ENCODE measurements at places on chromosomes 7 and 10. TPM values are rescaled to one million over a fixed set of nuclear protein-coding genes. Genes with fewer than 3 reads are reported as not detected.

DNA sequence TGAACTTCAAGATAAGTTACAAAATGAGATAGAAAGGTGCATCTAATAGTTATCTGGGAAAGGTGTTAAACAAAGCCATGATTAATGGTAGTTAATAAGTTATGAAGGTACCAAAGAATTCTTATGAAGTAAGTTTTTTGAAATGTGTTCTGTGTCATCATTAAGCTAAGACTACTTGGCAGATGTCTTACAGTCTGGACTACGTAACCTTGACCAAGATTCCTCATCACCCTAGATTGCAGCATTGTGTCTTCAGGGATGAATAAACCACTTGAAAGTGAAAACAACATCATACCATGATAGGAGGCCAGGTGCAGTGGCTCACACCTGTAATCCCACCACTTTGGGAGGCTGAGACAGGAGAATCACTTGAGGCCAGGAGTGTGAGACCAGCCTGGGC is 48.2 kb downstream of the GOT1 start:
- DNase-seq, result no peak

DNA sequence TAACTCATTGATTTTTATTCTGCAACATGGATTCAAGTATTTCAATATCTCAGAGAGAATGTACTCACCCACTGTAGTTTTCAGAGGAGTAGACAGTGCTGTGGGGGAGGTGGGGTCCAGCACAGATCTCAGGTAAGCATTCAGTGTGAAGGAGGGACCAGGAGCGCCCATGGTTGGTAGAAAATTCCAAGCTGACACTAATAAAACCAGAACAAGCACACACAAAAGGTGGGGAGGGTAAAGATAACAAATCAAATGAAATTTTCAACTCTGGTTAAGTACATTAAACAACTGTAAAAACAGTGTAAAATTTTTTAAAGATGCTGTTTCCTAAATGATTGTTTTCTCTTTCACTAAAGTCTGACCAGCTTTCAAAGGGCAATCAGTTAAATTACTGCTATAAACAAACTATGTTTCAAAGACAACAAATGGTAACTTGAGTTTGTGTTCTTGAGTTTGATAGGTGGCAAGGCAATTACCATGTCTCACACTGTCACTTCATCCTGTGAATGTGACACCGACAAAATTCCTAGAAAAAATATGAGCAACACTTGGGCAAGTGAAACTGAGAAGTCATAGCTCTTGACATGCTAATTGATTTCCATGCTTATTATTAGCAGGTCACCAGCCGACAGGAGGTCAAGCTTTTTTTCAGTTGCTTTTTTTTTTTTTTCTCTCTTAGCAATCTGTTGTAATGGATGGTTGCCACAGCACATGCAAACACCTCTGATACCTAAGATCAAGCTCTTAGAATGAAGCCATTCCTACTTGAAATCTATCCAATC is 205.8 kb upstream of the SLC26A5 start:
- no peak for DNase-seq

DNA sequence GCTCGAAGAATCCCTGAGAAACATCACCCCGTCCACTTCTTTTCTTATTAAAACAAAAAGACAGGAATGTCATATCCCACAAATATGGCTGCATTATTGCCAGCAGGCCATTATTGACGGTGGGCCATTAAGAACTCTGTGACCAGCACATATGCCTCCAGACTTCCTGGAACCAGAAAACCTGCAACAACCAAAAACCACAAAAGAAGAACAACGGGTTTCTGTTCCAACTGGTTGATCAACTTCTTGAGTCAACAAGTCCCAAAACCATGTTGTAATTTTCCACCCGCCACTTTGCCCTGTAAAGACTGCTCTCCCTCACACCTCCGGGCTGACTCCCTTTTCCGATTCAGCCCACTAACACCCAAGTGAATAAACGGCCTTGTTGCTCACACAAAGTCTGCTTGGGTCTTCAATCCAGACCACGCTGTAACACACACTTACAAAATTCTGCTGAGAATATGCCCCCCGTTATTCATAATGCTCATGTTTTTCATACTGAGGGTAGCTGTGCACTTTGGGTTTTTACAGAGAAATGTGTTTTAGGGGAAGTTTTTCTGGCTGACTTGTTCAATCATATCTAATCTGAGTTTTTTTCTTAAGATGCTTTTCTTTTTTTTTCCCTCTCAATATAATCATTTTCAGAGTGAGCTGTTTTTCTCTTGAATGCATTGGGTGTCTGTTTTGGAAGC is 20.7 kb downstream of the ZNF107 start:
- DNase-seq, result no peak

DNA sequence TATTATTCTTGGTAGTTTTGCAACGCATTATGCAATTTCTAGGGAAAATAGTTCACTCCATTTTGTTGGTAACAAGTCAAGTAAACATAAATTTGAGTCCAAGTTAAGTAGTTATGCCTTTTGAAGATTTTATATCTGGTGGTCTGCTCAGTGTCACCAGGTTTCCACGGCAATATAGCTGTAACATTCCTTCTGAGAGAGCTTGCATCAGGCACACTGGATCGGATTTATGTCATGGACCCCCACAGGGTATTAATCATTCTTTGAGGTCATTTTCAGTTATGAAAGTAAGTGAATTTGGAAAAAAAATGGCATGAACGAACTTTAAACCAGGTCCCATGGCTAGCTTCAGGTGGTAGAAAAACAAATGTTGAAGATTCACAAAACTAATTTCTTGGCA is 136.3 kb downstream of the POLR1F start:
- no peak for DNase-seq

DNA sequence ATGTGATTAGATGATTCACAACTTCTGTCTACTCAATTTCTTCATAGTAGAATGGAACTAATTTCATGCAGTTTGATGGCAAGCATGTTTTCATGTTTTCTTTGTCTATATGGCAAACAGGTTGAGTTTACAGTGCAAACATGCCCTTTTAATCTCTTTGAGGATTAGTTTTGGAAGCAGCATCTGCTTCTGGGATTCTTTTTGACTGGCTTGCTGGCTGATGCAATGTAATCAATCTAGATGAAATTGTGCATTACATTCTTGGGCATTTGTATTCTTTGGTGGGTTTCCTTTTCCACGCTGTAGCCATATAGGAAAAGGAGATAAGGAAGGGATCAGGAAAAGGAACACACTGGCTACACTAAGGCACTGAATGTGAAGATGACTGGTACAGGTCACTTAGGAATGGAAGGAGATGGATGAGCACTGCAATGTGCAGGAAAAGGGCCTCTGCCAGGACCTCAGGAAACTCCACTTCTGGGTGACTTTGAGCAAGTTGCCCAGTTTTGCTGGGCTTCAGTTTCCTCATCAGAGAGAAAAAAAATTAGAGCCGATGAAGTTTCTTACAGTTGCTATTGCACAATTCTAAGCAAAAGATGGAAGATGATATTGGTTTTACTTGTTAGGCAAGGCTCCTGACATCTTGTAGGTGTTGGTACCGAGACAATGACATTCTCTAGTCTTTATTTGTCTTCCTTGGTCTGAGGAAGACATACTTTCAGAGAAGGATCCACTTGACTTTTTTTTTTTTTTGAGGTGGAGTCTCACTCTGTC is 269.1 kb downstream of the SUGCT start:
- DNase-seq, result no peak

- no peak for DNase-seq
These were observed 237.0 kb downstream of the WDR37 start for GRCh38 chr10:1293157-1293556.

DNA sequence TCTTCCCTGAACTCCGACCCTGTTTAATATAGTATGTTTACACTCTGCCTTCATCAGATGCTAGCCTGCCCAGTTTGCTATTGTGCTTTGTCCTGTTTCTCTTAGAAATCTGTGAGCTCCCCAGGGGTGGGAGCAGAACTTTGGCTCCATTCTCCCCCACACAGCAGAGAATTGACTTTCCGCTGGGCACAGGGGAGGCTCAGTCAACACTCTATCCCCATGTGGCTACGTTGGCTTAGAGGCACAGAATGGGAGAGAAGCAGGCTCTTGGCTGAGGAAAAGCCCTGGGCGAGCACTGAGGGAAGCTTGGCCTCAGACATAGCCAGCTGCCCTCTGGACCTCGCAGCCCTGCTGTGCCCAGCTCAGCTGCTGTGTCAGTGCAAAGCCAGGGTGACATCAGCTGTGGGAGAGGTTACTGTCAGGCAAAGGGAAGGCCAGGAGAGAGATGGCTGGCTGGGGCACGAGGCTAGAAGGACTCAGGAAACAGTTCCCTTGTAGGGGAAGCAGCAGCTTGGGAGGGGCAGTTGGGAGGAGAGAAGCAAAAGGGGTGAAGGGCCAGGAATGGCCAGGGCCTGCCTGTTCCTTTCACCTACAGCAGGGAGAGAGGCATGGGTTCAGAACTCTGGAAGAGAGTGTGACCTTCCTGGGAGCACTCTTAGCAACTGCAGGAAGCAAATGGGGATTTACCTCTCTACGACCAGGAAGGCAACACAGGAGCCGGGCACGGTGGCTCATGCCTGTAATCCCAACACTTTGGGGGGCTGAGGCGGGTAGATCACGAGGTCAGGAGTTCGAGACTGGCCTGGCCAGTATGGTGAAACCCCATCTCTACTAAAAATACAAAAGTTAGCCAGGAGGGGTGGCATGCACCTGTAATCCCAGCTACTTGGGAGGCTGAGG is 5.8 kb upstream of the SCD start:
- DNase-seq, result no peak

DNA sequence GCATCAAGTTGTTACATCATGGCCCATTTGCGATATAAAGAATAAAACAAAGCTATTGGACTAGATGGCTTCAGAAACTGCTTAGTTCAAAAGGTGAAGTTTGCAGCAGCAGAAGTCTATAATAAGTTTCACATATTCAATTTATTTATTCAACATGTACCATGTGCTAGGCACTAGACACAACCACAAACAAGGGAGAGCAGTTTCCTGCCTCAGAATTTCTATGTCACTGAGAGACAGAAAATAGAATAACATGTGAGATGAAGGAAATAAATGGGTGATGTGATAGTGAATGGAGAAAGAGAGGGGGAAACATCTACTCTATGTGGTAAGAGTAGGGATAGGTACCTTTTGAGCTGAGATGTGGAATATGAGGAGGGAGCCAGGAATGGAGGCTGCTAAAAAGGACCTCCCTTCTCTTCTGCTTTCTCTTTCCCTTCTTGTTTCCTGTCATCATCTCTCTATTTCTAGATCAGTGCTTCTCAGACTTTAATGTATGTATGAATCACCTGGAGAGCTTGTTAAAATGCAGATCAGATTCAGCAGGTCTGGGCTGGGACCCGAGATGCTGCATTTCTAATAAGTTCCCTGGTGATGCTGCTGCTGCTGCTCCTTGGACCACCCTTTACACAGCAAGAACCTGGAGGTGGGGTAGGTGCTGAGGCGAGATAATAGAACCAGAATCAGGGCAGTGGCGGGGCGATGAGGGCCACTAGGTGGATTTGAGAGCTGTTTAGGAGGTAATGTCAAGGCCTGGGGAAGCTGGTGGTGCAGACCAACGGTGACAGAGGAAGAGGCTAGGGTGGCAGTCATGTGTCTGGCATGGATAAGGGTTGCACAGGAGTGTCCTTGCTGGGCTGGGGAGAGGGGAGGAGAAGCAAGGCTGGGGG is 13.7 kb upstream of the INMT start:
- DNase-seq, result no peak

GRCh38 chr7:65390588-65390987 is 16.9 kb downstream of the ZNF92 start:
- no peak for DNase-seq

GRCh38 chr7:116857052-116857451 is 5.3 kb upstream of the CAPZA2 start:
- DNase-seq, result no peak

DNA sequence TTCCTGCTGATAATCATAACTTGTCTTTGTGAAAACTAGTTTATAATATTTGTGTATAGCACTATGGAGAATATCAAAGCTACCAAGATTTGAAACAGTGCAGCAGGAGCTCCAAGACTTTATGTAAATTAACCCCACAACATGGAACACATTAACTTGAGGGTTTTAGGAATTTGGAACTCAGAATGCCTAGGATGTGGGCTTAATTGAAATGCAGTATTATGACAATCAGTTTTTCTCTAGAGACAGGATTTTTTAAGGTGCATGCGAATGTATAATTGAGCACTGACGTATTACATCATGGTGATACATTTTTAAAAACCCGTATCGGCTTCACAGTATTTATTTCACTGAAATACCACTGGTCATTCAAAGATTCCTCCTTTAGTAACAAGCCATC is 313.1 kb upstream of the DGKB start:
- no peak for DNase-seq

DNA sequence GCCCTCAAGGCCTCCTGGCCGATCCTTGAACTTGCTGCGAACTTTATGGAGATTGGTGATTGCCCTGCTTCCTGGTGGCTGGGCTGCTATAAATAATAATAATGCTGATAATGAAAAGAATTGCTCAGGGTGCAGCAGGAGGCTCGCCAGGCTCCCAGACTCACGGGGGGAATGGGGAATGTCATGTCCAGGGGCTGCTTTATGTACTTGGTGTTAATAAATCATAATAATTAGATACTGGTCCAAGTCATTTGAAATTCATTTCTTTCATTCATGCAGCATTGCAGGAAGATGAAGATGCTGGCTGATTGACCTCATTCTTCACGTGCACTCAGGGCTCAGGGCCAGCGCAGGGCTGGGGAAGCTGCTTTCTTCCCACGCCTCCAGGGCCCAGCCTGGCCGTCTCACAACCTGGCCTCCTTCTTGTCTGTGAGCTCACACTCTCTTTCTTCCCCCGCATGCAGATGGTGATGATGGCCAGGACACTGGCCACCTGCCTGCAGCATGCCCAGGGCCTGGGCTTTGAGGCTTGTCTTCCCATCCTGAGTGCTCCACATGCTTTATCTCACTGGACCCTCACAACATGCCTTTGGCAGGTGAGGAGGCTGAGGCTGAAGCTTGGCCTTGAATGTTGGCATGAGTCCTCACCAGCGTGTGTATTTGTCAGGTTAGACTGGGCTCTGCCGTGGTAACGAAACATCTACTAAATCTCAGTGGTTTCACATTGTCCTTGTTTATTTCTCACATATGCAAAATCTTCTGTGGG is 138.4 kb upstream of the TNS3 start:
- DNase-seq, result peak; percentile 32

DNA sequence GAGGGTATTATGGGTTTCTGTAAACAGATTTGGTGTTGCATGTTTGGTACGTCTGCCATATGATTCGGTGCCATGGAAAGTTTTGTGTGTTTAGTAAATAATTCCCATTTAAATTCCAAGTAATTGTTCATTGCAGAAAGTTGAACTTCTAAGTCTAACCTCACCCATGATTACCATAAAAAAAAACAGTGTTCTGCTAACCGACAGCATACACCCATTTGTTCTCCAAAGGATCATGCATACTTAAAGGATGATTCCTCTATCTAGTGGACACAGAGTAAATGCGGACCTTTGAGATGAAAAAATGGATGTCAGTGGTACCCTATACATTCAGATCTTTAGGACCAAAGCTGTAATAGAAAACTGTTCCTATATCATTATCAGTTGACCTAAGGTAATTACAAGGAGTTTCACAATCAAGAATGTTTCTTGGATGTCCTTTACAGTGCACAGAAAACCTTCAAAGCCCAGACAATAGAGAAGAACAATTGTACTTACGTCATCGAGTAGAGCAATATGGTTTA is 209.9 kb downstream of the CRPPA start:
- DNase-seq, result no peak

SAMD9L gene
- total RNA-seq, result 1.5 TPM

PAPOLB gene
- total RNA-seq, result not detected

AKR1C4 gene
- not detected for total RNA-seq

EEPD1 gene
- total RNA-seq, result 8.0 TPM

SLC35B4 gene
- 2.2 TPM for total RNA-seq

ZNF277 gene
- 25.3 TPM for total RNA-seq

HGF gene
- total RNA-seq, result 3.8 TPM

KIN gene
- total RNA-seq, result 4.2 TPM

C10orf67 gene
- not detected for total RNA-seq

Measured in pancreas (tissue), 10 donors.